Activated CD4-positive, alpha-beta T cell treated with anti-CD3 and anti-CD28 coated beads for 24 hours (primary cell): ENCODE measurements at places on chromosomes 16 and 17.

DNA sequence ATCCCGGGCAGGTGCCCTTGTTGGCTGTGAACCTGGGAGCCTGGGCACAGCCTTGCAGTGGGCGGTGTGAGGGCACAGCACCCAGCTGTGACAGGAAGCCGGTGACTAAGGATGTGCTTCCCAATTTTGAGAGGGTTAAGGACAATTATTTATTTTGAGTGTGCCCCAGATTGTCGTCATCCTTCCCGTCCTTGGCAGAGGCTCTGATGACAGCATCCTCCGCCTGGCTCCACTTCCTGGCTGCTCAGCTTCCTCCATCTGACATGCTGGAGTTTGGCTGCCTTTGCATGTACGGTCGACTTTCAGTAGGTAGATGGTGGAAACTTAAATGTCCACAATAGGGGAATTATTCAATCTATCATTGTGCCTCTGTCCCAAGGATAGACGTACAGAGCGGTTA, 282.4 kb upstream of the EEF2KMT start:
- DNase-seq, result no peak

- no peak for DNase-seq
Observed at GRCh38 chr17:42141382-42141781, 13.4 kb downstream of the RAB5C start.

- DNase-seq, result no peak
Observed at GRCh38 chr16:85437166-85438052, 175.7 kb upstream of the GSE1 start.

DNA sequence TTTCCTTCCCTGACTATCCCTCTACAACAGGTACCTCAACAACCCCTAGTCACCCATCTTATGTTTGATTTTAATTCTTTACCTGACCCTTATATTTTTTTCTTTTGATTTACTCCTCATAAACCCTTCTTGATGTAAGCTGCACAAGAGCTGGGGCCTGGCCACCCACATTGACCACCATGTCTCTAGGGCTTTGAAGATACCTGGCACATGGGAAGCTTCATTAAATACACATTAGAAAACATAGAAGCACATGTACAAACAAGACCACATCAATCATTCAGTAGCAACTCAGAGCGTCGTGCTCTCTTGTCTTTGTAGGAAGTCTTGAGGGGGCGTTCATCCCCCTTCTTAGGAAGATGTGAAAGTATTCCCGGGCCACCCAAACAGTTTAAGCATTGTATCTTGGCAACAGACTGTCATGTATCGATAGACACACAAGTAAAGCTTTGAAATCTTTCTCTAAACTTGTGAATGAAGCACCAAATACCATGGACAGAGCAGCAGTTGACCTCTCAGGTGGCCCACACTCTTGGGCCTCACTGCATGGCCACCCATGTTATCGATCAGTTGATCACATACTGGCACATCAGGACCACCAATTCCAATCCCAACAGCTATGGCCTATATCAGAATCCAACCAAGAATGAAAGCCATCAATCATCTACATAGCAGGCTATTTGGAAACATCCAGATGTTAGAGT, 183.6 kb downstream of the ZFHX3 start:
- no peak for DNase-seq

DNA sequence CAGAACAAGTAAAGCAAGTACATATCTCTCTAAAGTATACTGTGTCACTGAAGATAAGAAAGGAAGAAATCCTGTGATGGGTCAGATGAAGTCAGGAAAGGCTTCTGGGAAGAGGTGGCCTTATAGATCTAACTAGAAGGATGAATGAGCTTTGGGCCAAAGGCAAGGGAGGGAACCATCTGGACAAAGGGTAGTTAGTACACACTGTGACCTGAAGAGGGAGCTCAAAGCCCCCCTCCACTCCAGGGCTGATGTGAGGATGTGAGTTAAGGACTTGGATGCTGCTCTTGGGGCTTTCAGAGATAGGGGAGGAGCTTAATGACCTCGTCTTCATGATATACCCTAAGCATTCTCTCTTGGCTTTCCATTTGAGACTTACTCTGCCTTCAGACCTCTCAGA, 185.3 kb upstream of the CACNG3 start:
- peak; percentile 2 for DNase-seq

- DNase-seq, result no peak
Observed at GRCh38 chr16:19382084-19382801, 35.4 kb upstream of the TMC5 start.

- DNase-seq, result peak; percentile 78
Observed at GRCh38 chr17:58344047-58344790, 7.8 kb downstream of the SUPT4H1 start.

DNA sequence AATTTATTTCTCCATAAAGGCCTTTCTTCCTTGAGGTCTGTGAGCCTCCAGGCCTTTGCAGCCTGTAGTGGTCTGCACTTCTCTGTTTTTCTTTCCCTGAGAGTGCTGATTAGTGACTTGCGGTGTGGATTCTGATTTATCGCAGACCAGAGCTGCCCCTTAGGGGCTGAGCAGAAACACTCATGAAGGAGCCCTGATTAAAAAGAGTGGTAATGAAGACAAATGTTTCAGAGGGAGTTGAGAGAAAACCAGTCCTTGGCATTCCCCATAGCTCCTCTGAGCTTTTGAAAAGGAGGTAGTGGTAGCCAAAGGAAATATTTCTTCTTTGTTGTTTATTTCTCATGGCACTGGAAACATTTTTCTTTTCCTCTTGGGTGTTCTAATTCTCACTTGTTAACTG, 268.1 kb upstream of the TBX2 start:
- no peak for DNase-seq

GRCh38 chr17:79219208-79219935, 144.7 kb downstream of the ENGASE start:
- no peak for DNase-seq

DNA sequence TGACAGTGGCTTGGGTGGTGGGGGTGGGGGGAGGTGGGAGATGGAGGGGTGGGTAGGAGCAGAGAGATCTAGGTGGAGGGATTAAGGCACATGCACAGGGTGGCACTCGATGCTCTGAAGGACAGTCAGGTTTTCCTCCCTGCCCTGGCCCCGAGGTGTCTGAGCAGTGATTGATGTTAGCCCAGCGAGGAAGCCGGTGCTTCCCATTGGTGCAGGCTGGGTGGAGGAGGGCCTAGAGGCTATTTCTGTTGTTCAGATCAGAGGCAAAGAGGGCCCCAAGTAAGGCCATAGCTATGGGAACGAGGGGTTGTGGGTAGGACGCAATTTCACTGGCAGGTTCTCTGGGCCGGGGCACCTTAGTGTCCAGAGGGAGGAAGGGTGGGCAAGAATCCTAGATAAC, 23.1 kb downstream of the CACNA1G start:
- no peak for DNase-seq
